Stimulated activated CD4-positive, alpha-beta T cell treated with anti-CD3 and anti-CD28 coated beads, Interleukin-1b, Interleukin-23, amount 100 ng/mL, for 48 hours (primary cell): ENCODE measurements at places on chromosomes 13 and 19.

GRCh38 chr13:29523199-29523961 lies 72.1 kb downstream of the SLC7A1 start:
- DNase-seq = no peak

DNA sequence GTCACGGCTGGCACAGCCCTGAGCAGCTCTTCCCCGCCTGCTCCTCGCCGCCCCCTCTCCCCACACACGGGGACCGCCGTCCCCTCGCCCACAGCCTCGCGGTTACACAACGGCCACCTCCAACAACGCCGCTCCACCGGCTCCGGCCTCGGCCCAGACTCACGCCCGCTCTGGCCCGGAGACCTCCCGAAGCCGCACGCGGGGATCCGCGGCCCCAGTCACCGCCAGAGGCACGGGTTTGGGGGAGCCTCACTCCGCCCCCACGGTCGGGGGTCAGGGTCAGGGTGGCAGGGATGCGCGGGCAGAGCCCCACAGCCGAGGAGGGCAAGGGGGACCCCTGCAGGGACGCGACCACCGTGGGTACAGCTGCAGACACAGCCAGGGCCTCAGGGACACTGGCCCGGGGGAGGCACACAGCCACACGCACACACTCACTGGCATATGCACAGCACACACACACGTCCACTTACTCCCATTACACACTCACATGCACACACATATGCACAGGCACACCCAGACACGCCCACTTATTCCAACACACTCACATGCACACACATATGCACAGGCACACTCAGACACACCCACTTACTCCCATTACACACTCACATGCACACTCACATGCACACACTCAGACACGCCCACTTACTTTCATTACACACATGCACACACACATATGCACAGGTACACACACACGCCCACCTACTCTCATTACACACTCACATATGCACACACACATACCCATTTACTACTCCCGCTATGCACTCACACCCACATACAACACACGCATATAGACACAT lies 1.6 kb downstream of the TTYH1 start:
- DNase-seq = no peak

DNA sequence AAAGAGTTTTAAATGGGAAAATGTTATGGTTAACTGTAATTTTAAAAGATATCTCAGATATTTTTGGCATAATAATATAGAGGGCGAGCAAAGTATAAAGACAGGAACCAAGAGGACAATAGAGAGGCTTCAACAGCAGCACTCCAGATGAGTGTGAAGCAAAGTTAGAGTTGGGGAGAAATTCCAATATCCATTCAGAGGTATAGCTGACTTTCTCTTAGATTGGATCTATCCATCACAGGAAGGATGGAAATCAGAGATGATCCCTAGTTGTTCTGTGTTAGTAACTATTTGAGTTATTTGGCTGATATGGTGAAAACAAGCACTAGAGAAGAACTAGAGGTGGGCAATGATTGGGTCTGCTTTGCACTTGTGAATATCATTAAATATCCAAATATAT lies 786.0 kb upstream of the KLHL1 start:
- no peak for DNase-seq

- no peak for DNase-seq
Observed at GRCh38 chr19:35345671-35346111, 2.0 kb upstream of the FFAR1 start.

DNA sequence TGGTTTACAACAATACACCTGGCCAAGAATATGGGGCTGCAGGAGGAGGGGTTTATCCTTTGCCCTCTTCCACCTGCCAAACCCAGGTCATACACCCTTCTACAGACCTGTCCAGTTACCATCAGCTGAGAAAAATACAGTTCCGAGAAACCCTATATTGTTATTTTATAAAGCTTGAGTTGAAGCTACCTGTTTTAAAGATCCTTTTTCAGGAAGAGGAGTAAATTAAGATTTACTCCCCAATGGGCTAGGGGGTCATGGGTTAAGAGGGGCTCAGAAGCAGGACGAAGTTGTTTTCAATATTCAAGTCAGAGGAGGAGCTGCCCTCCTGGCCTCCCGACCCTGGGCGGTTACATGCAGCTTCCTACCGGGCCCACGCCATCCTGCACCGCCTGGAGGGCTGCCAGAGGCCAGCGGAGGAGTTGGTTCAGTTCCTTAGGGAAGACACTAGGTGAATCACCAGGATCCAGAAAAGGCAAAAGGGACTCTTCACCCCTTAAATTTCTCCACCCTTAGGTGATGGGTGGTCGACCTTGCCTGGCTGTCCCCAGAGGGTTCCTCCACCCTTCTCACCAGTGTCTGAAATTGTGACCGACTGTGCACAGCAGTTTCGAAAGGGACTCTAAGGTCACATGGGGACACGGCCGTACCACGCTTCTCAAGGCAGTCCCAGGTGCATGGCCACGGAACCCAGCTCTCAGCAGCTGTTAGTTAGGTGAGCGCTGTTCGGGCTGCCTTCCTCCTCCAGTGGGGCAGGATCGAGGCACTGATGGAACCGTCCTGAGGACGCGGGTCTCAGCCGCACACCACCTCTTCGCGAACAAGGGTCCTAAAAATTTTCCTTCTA lies 1.2 kb downstream of the GJB2 start:
- no peak for DNase-seq

GRCh38 chr13:87821512-87821911 lies 150.3 kb downstream of the SLITRK5 start:
- no peak for DNase-seq

GRCh38 chr19:17784201-17785008 lies 10.5 kb upstream of the B3GNT3 start:
- peak; percentile 69 for DNase-seq

DNA sequence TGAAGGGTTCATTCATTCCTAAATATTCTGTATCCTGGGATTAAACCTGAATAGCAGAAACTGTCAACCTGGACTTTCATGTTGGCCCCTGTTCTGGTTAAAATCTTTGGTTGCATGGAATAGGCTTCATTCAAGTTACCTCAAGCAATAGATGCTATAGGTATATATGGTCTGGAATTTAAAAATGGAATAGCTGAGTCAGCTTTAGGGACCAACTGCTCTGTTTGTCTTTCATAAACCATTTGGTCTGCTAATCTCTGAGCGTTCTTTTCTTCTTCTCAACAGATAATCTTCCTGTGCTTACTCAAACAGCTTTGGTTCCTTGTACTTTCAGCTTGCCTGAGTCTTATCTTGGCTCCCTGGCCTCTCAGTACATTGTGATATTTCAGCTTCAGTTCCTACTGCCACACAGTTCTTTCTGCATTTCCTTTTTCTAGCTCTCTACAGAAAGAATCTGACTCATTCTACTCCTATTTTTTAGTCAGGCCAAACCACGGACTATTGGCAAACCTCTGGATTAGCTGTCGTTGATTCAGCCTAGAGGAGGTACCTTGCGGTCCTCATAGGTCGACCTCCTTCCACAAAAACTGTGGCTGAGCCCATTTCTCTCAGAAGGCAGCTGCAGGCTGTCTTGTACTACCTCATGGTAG lies 35.9 kb upstream of the MAB21L1 start:
- DNase-seq = no peak

DNA sequence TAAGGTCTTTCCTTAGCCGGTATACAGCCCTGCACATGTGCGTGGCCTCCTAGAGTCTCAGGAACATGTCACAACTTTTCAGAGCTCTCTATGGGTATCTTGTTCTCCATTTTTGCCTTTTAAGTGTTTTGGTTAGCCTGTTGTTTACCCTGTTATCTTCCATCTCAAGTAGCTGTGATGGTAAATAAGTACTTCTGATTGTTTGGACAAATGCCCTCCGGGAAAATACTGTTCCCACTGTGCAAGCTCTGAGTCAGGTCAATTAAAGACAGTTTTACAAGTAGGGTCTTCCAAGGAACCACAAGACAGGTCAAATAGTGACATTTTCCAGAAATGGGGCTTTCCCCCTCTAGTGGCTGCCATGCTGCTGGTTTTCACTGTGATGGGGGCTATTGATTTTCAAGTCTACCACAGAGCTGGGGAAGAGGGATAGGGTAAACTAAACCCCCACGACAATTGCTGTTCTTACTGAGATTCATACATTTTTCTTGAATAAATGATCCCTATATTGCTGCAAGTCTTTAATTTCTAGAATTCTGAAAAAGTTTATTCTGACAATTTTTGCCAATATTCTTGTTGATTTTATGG lies 109.5 kb downstream of the TM9SF2 start:
- DNase-seq = no peak

GRCh38 chr13:91346850-91347201 lies 661 bp upstream of the MIR17HG start:
- peak; percentile 70 for DNase-seq

DNA sequence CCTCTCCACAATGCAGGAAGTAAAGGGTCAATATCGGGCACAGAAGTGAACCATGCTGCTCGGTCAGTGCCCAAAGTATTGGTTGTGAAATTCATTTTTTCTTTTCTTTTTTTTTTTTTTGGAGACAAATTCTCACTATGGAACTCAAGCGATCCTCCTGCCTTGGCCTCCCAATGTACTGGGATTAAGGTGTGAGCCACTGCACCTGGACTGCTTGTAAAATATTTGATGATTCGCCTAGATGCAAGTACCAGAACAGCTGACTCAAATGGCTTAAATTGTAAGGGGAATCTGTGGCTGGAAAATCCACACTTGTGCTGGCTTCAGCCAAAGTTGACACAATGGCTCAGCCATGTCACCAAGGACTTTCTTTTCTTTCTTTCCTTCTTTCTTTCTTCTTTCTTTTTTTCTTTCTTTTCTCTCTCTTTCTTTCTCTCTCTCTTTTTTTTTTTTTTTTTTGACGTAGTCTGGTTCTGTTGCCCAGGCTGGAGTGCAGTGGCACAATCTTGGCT lies 43.7 kb downstream of the NUMBL start:
- DNase-seq = no peak

DNA sequence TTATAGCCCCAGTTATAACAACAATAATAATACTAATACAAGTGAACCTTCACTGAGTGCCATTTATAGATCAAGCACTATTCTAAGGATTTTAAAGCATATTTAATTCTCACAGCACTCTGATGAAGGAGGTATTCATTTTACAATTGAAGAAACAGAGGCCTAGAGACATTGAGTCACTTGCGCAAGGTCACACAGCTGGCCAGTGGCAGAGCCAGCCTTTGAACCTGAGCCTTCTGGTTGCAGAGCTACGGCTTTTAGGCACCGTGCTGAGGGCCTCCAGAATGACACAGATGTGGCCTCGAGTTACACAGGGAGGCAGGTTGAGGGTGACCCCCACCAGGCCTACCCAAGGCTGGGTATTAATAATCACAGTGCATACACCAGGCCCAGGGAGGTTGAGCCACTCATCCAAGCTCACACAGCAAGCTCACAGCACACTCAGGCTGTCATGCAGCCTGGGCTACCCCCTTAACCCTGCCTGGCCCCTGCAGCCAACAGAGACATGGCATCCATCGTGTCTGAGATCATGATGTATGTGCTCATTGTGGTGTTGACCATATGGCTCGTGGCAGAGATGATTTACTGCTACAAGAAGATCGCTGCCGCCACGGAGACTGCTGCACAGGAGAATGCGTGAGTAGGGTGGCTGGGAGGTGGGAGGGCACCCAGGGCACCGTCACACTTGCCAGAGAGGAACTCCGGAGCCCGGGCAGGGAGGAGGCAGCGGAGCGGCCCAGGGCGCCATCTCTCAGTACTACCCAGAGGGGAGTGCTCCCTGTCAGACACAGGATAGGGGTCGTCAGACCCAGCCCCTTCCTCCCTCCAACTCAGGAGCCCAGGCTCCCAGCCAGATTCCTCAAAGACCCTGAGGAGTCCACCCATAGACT lies 2.7 kb upstream of the HPN start:
- no peak for DNase-seq

GRCh38 chr13:27662738-27663470 lies 41.2 kb downstream of the POLR1D start:
- DNase-seq = no peak

DNA sequence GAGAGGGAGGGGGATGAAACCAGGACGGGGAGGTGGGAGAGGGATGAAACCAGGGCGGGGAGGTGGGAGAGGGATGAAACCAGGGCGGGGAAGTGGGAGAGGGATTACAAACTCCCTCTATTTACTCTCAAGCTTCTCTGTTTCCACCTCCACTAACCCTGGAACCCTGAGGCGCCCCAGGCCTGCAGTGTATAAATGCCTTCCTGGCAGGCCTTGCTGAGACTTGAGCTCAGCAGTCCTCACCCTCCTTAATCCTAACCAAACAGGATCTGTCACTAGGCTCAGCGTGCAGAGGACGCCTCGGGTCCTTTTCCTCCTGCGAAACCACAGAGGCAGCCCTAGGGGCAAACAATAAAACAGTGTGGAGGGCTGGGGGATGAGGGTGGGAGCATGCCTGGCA lies 32.1 kb upstream of the OR1M1 start:
- DNase-seq = no peak

DNA sequence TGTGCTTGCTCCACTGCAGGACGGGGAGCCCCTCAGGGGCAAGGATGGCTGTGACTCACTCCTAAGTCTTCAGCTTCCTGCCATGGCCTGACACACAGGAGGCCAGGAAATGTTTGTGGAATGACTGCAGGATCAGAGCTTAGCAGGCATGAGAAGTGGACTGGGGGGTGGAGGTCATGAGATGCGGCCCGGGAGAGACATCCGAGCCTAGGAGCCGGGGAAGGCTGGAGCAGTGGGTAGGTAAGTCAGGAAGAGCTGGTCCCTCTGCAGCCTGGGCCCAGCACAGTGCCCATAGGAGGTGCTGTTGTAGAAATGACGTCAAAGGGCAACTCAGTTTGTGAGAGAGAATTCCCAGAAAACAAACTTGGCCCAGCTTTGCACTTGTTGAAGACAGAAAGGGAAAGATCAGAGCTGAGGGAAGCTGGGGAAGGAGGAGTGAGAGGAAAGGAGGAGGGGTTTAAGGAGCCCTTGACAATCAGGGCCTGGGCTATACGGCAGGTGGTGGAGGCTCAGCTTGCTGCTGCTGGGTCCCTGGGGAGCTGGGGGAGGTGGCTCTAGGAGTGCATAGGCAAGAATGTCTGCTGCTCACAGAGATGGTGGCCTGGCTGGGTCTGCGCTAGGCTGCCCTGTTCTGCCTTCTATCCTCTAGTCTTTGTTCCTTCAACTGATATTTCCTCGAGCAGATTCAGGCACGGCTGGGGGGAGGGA lies 18.5 kb downstream of the POU2F2 start:
- no peak for DNase-seq

DNA sequence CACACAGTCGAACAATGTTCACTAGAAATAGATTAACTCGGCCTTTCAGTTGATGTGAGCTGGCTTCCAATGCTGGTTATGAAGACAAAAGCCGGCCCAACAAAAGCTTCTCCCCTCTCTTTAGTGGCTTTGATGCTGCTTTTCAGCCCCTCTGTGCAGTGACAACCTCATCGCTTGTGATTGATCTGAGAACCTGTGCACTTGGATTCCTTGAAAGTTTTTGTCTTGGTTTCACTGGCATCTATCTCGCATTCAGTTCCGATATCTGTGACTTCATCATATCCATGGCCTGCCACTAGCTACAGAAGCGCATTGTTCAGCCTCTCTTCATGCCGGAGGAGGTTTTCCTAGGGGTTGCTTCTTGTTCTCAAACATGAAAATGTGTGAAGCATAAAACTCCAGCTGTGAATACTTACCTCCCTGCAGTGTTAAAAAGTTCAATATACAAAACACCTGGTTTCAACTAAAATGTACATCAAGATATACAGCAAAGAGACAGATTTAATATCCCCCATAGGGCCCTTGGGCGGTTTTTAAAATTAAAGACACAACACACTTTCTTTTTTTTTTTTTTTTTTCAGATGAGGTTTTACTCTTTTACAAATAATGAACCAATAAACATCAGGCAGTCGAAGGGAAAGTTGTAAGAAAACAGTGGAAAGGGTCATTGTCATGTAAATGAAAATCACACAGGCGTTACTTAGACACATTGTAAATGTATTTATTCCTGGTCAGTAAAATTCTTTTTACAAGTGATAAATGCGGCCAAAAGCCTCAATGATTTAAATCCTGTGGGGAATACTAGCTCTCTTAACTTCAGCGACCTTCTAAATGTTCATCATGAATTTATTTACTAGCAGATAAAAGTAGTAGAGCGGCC lies 1252.8 kb downstream of the EFNB2 start:
- DNase-seq = no peak
